Fibroblast of skin of left quadriceps (primary cell): ENCODE measurements at places on chromosomes 11 and 22.

GRCh38 chr22:31259798-31260473, 32.4 kb downstream of the PIK3IP1 start:
- DNase-seq, result no peak

DNA sequence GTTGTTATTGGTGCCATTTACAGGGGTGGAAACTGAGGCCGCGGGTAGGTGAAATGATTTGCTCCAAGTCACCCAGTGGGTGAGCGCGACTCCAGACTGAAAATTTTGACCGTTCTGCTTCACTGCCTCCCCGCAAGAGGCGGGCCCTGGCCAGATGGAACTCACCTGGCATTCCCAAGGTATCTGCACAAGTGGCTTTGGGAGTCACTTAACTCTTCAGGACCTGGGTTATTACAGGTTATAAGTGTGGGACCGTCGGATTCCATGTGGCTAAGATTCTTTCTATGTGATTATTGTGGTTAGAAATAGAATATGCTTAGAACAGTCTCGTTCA, 598 bp downstream of the CABIN1 start:
- no peak for DNase-seq

- no peak for DNase-seq
Measured at GRCh38 chr11:62656796-62657429, 3.8 kb upstream of the INTS5 start.

DNA sequence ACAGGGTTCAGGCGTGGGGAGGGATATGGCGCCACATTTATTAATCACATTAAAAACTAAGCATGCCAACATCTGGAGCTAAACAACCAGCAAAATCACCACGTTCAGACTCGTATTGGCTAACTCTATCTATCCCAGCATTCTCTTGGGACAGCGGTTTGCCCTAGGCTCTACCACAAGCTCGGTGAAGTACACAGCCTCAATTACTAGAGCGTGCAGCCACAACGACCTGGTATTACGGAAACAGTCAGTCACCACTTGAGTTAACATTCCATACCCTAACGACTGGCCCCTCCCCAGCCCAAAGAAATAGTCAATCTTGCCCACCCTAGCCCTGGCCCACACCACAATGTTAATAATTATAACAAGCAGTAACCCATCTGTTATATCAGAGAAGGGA, 32.1 kb downstream of the APOL5 start:
- DNase-seq, result no peak

- DNase-seq, result no peak
Measured at GRCh38 chr11:69700278-69701140, 3.3 kb downstream of the FGF19 start.

DNA sequence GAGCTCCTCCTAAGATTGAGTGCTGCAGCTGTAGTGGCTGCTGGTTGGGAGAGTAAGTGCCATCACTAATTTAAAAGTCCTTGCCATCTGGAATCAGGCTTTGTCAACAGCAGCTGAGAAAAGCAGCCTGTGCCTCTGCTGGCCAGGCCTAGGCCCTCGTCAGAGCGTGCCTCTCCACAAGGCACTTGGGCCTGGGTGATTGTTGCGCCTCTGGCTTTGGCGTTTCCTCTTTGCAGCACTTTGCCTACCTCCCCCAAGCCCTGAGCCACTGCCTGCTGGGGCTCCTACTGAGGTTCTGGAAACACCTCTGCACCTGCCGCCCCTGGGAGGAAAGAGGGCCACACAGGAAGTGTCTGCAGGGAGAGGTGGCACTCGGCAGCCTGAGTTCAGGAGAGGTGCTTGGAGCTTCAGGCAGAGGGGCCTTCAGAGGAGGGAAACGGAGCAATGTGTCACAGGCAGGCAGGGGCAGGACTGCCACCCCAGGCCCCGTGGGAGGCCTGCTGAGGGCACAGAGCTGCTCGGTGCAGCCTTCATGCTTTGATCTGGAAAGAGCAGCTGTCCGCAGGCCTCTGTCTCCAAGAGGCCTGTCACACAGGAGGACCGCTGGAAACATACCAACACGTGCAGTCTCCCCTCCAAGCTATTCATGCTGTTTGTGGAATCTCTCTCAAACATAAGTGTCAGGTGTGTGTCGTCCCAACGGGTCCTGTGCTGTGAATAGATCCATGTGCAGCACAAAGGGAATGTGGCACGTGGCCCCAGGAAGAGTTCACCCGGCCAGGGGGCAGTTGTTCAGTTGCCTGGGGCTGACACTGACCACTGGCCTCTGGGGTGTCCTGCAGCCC, 61.5 kb upstream of the EMID1 start:
- no peak for DNase-seq

- DNase-seq, result no peak
Measured at GRCh38 chr11:77126861-77127234, 1.2 kb upstream of the MYO7A start.

GRCh38 chr22:50525858-50526107, 385 bp upstream of the SCO2 start:
- DNase-seq, result no peak

GRCh38 chr11:66080055-66080817, 10.2 kb downstream of the PACS1 start:
- DNase-seq, result peak; percentile 57

GRCh38 chr22:50274311-50274710, 4.1 kb upstream of the MAPK11 start:
- no peak for DNase-seq

GRCh38 chr11:122597511-122597910, 58.0 kb upstream of the UBASH3B start:
- no peak for DNase-seq
